ENCODE measurements at places on chromosomes 4 and X.

DNA sequence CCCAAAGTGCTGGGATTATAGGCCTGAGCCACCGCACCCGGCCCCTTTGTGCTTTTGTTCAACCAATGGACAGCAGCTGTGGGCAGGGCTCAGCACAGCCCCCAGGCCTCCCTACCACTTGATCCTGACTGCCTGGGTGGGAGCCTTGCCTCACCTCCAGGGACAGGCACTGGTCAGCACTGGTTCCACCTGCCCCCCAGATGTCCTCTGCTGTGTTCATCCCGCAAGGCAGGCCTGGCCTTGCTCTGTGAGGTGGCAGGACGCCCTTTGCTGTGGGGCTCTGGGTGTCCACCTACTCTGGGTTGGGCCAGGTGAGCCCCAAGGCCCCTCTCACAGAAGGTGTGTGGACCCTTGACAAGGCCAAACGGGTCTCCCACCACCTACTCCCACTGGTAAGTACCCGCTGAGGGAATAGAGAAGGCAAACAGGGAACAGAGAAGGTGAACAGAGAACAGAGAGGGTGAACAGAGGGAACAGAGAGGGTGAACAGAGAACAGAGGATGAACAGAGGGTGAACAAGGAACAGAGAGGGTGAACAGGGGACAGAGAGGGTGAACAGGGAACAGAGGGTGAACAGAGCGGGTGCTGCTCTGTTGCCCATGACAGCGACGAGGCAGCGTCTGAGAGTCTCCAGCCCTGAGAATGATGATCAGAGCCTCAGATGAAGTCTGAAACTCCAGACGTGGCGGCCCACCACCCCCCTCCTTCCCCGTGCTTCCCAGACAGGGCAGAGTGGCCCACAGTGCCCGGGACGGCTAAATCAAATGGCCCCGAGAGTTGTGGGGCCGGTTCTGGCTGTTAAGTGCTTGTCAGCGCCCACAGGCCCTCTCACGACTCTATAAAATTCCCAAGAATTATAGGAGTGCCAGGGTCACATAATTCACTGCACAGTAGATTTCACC lies 55.0 kb upstream of the NKX1-1 start:
- DNase-seq, result no peak

GRCh38 chr4:112840061-112840460 lies 203.1 kb downstream of the LARP7 start:
- no peak for DNase-seq

DNA sequence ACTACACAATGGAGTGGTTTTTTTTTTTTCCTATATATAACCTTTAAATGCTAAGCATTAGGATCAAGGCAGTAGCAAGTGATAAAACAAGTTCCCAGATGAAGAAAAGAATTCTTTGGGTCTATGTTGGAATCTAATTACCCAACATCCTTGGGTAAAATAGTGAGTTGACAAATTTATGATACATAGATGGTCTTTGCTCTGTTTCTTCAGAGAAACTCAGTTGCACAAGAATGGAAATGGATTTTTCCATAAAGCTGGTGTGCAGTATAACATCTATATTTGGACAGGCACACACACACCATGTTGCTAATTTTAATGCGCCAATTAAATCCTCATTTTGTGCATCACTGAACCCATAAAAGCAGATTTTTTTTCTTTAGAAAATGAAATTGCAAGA lies 137.0 kb upstream of the MED14 start:
- DNase-seq, result no peak

DNA sequence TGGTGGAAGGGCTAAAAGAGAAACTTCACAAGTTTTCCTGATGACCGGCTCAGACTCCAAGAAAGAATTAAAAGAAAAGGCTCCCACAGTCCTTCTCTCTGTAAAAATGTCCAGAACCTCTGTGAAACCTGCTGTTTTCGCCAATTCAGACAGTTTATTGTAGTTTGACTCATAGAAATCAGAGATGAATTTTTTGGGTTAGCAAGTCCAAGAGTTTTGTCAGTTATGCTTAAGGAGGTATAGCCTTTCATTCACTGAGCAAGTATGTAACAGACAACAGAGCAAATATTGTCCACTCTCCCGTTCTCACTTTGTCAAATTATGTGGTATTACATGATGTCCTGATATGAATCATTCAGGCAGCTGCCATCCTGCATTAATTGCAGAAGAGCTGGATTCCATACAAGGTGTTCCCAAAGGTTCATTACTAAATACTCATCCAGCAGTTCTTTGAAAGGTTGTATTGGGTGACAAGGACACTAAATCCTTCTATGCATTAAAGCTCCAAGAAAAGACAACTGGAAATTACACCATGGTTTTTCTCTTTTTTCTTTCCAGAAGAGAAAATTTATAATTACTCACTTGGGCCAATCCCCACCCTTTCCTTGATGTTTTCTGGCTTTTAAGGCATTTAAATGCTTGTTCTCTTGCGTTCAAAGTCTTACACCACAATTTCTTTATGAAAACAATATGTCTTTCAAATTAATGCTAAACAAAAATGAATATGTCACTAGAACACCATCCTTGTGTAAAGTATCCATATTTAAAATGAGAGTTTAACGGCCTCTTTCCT lies 30.0 kb upstream of the PLAC1 start:
- DNase-seq, result no peak

GRCh38 chrX:13293700-13294099 lies 26.2 kb downstream of the ATXN3L start:
- no peak for DNase-seq

DNA sequence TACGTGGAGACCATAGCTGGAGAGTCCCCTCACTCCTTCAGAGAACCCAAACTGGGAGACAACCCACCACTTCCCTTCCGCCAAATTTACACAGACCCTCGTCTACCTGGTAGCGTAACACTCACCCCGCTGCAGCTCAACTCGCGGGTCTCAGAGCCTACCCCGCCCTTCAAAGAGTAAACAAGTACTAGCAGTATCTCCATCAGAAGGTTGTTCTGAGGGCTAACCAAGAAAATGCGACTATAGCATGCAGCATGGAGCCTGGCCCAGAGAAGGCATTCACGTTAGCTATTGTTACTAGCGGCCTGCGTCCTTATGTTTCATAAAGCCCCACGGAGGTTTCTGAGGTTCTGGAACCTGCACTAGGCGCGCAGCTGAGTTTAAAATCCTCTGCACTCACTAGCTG lies 531 bp upstream of the MANBA start:
- no peak for DNase-seq

GRCh38 chrX:153966841-153967535 lies 4.6 kb downstream of the HCFC1 start:
- DNase-seq, result no peak

DNA sequence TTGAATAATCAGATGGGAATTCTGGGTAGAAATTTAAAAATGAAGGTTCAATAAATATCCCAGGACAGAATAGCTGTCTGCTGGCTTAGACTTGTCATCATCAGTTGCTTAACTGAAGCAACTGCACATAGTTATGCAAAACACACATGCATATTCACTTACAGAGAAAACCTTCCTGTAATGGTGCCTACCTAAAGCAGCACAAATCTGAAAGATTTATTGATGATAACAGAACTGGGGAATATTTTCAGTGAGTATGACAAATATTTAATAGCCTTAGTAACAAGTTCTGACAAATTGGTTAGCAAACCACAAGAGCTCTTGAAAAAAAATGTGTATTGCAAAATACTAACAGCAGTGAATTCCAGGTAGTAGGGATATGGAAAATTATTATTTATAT lies 606.8 kb upstream of the BOD1L1 start:
- DNase-seq, result no peak

GRCh38 chr4:149835280-149835679 lies 19.6 kb upstream of the IQCM start:
- DNase-seq, result no peak

DNA sequence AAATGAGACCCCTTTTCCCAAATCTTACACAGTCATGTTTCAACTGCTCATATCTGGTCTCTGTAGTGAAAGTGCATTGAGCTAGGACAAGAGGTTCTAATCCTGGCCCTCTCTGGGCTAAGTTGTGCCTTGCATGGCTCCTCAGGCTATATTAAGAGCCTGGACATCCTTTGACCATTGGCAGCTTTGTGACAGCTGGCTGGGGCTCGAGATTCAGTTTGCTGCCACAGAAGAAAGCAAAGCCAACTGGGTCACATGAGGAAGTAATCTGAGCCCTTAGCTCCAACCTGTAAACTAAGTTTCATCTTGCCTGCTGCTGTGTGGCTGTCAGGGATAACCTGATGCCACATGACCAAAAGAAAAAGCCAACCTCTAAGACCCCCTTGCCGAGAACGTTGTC lies 51.8 kb upstream of the JADE1 start:
- no peak for DNase-seq

- DNase-seq, result no peak
Observed at GRCh38 chr4:154208424-154208823, 283.2 kb downstream of the DCHS2 start.

GRCh38 chrX:74492720-74493201 lies 71.5 kb downstream of the SLC16A2 start:
- DNase-seq, result no peak

- DNase-seq, result no peak
Observed at GRCh38 chr4:22434895-22435294, 81.0 kb downstream of the ADGRA3 start.

GRCh38 chr4:36041340-36041739 lies 203.0 kb downstream of the ARAP2 start:
- no peak for DNase-seq

DNA sequence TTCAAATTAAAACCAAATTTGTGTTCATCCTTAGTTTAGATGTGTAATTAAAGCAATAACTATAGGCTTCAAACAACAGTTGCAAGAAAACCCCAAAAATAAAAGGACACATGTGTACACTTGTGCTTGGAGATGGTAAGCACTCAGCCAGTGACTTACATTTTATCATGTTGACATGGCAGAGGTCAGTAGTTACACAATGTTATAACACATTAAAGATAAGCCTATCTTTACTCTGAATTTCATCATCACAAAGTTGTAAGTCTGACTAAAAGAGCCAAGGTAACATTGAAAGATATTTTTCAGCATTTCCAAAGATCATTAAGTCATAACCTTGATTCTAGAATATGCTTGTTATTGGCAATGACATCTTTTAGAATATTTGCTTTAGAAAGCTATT lies 98.5 kb upstream of the PNPLA4 start:
- no peak for DNase-seq

- no peak for DNase-seq
Observed at GRCh38 chr4:177974461-177974860, 532.2 kb upstream of the AGA start.

- DNase-seq, result no peak
Observed at GRCh38 chr4:13905543-13905942, 278.0 kb upstream of the BOD1L1 start.

DNA sequence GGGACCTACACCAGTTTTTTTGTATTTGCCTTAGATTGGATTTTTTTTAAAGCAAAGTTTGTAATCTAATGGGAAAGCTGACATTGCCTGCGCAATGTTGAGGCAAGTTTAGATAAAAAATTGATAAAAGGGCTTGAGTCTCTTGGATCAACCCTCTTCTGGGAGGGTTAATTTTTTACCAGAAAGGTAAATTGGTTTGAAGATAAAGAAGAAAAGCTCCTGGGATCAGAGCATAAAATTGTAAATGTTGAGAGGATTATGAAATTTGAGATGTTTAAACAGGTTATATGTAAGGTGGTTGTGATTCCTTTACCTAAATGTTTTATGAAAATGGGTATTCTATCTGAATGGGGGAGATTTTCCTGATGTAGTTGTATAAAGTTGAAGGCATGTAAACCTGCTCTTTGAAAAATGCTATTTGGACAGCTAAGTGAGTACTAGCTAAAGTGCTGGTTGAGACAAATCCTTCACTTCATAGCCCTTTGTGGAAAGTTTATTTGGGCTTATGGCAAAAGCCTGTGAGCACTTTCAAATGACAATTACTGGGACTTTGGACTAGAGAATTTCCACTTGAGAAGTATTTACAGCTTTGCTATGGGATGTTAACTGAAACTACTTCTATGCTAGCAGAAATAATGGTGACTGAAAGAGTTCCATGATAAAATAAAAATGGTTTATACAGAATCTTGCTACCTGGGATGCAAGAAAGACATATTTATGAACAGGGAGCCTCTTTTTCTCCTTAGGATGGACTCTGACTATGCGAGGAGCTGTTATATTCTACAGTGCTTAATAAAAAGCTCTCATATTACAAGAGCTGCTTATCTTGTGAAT lies 56.2 kb downstream of the UGT2B10 start:
- no peak for DNase-seq

DNA sequence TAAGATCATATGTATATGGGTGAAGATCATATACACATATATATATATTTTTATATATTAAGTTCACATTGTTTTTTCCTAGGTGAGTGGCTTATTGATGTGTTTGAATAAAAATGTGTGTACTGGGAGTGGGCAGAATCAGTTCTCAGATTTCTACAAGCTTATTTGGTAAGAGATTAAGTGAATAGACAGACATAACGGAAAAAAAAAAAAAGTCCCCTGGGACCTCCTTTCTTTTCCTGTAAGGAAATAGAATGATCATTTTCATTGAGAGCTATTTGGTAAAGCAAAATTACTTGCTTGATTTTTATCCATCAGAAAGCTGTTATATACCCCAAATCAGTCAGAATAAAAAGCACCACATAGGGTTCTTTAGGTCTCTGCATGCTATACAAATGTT lies 597.7 kb downstream of the PCDH18 start:
- DNase-seq, result no peak

GRCh38 chr4:188414441-188414840 lies 275.2 kb downstream of the TRIML1 start:
- DNase-seq, result no peak

DNA sequence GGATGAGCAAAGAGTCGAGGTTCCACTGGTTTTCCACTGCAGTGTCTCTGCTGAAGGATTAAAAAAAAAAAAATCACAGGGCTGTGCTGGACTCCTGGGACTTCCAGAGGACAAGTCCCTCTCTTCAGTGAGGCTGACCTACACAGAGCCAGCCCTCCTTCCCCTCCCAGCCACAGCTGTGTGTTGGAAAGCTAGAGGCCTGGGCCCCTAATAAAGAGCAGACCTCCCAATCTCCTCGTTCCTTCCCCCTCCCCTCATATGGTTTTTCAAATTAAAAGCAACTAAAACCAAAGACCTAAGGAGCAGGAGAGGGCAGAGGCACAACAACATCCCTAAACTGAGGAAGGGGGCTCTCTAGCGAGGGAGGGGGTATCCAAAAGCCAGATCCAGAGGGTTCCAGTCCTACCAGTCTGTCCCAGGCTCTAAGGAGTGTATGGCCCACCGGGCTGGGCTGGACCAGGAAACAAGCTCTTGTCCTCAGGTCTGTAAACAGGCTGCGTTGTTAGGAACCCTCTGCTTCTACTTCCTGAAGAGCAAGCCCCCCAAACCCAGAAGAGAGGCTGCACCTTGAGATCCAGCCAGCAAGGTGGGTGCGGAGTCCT lies 4.0 kb upstream of the PDGFRA start:
- DNase-seq, result no peak

DNA sequence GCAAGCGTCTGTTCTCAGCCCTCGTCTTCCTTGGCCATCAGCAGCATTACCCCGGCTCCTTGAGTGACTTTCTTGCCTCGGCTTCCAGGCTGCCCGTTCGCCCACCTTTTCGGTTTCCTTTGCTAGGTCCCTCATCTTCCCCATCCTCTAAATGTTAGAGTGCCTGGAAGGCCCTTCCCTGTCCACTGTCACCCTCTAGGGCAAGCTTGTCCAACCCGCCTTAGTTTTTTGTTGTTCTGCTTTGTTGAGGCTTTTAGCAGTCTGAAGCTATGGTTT lies 62.7 kb downstream of the TBC1D14 start:
- DNase-seq, result no peak

Data from stimulated activated CD4-positive, alpha-beta T cell treated with anti-CD3 and anti-CD28 coated beads, Interleukin-15, amount 100 ng/mL, for 1 hour (primary cell).